ENCODE measurements at places on chromosomes 11 and 22. TPM values are rescaled to one million over a fixed set of nuclear protein-coding genes. Genes with fewer than 3 reads are reported as not detected.
A peak's percentile ranks its signal among the peaks of the same experiment; 100 is the strongest.

Gene PRODH
- not detected for total RNA-seq

Gene HEPN1
- not detected for total RNA-seq

- no peak for DNase-seq
- H3K4me3 ChIP-seq, result no peak overlapping the region
- H3K4me1 ChIP-seq, result no peaks in the 10 kb centered on the region
- no peaks in the 10 kb centered on the region for H3K27me3 ChIP-seq
- H3K27ac ChIP-seq, result no peak overlapping the region
Measured at GRCh38 chr22:30371981-30372380, 15.2 kb downstream of the CCDC157 start.

DNA sequence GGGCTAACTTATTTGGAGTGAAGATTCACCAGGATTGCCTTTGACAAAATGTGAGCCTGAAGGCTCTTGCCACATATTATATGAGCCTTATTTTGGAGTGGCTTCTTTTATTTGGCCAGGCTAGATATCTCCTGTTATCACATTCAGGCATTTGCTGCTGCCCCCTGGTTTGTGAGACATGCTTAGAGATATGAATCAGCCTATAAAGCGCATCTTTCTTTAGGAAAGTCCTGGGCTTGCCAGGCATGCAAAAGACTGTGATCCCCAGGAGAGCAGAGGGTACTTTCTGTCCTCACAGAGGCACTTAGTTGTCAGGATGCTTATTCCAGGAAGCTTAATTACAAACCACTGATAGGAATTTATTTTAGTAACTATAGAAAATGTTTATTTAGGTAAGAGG is 333.3 kb downstream of the FAT3 start:
- H3K4me1 ChIP-seq, result no peaks in the 10 kb centered on the region
- H3K27ac ChIP-seq, result no peak overlapping the region
- no peaks in the 10 kb centered on the region for H3K36me3 ChIP-seq
- DNase-seq, result no peak

DNA sequence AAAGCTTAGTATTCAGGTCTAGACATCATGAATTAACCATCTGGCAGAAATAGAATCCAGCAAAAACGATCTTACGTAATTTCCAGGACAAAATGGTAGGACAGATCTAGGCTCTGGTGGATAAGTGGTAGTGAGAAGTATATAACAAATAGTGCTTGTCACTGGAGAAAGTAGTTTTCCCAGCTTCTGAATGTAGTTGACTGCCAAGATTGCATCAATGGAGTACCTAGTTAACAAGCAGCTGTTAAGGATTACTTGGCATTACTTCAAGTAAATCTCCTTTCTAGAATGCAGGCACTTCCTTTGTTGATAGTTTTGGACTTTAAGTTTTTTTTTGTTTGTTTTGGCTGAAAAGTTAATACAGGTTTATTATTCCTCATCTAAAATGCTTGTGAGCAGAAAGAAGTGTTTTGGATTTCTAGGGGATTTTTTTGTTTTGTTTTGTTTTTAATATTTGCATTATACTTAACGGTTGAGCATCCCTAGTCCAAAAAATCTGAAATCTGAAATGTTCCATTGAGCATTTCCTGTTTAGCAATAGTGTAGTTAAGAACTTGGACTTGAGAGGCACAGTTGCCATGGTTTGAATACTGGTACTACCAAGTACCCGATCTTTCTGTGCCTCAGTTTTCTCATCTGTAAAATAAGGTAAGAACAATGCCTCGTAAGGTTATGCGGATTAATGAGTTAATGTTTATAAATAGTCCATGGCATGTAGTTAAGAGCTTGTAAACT is 20.3 kb downstream of the FAM118B start:
- H3K4me1 ChIP-seq, result peaks cover 3% of the 10 kb centered on the region
- no peak overlapping the region for H3K27ac ChIP-seq
- no peak overlapping the region for H3K4me3 ChIP-seq
- no peaks in the 10 kb centered on the region for H3K27me3 ChIP-seq
- DNase-seq, result no peak

DNA sequence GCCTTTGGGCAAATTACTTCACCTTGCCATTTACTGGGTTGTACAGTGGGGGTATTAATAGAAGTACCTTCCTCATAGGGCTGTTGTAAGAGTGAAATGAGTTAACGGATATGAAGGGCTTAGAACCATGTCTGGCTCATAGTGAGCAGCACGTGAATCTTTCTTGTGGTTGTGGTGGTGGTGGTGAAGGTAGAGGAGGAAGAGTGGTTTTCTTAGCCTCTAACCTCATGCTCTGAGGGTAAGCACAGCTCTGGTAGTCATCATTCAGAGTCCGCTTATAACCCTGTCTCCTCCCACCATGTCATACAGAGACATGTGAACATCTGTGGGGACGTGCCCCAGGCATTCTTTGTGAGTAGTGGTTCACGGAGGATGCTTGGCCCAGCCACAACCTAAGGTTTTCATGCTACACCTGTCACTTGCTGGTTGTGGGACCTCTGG is 43.6 kb downstream of the TEAD1 start:
- no peaks in the 10 kb centered on the region for H3K36me3 ChIP-seq
- peaks cover 14% of the 10 kb centered on the region for H3K4me1 ChIP-seq
- peaks cover 94% of the 10 kb centered on the region for H3K27me3 ChIP-seq
- DNase-seq, result peak; percentile 67
- H3K4me3 ChIP-seq, result no peak overlapping the region

Data from activated naive CD8-positive, alpha-beta T cell treated with anti-CD3 and anti-CD28 coated beads for 36 hours (primary cell).